ENCODE measurements at places on chromosomes 1 and 21. TPM values are rescaled to one million over a fixed set of nuclear protein-coding genes. Genes with fewer than 3 reads are reported as not detected.

TGFB2 gene
- total RNA-seq = not detected

NTMT2 gene
- total RNA-seq = not detected

FMN2 gene
- 3.3 TPM for total RNA-seq

PLA2G5 gene
- total RNA-seq = 7.0 TPM

OPRD1 gene
- total RNA-seq = not detected

CNR2 gene
- 0.18 TPM for total RNA-seq

FCRL2 gene
- 0.73 TPM for total RNA-seq

OR6N1 gene
- total RNA-seq = not detected

SLFNL1 gene
- 10.5 TPM for total RNA-seq

ELF3 gene
- total RNA-seq = 174 TPM

PRR9 gene
- not detected for total RNA-seq

- no peaks in the 10 kb centered on the region for H3K36me3 ChIP-seq
- H3K4me1 ChIP-seq = no peaks in the 10 kb centered on the region
- H3K27ac ChIP-seq = no peak overlapping the region
- H3K27me3 ChIP-seq = no peaks in the 10 kb centered on the region
- no peak for DNase-seq
Measured at GRCh38 chr1:40851643-40852042, 10.5 kb downstream of the CITED4 start.

DNA sequence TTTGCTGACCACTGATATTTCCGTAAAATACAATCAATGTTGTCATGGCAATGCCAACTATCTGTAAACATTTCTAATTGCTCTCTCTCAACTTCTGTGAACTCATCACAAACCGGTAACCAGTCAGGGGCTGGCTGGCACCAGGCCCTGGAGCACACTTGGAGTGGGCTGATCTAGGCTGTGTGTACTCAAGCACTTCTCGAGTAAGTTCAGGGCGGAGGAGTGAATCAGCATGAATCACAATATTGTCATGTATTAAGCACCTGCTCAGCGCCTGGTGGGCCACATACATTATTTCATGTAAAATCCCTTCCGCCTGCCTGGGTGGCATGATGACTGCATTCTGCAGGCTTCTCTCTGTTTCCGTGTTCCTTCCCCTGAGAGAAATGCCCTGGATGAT, 212.4 kb downstream of the FOXD2 start:
- no peak overlapping the region for H3K4me3 ChIP-seq
- no peak overlapping the region for H3K27ac ChIP-seq
- no peaks in the 10 kb centered on the region for H3K36me3 ChIP-seq
- H3K27me3 ChIP-seq = no peaks in the 10 kb centered on the region
- no peaks in the 10 kb centered on the region for H3K4me1 ChIP-seq

DNA sequence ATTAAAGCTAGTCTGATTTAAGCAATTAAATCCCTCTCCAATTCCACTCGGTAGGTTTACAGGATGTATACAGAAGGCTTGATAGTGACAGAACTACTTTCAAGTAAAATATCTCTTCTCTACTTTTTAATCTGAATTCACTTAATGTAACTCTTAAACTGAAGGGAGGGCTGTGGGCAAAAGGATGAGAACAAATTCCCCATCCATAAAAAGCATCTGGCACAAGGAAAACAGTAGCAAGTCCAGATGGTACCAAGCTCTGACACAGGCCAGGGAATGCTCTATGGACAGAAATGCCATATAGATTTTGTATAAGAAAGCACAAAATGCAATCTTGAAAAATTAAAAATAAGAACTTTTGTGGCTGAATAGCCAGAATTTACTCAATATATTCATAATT, 53.1 kb upstream of the USH2A start:
- no peaks in the 10 kb centered on the region for H3K36me3 ChIP-seq
- H3K27me3 ChIP-seq = no peaks in the 10 kb centered on the region
- H3K4me3 ChIP-seq = no peak overlapping the region
- DNase-seq = no peak

DNA sequence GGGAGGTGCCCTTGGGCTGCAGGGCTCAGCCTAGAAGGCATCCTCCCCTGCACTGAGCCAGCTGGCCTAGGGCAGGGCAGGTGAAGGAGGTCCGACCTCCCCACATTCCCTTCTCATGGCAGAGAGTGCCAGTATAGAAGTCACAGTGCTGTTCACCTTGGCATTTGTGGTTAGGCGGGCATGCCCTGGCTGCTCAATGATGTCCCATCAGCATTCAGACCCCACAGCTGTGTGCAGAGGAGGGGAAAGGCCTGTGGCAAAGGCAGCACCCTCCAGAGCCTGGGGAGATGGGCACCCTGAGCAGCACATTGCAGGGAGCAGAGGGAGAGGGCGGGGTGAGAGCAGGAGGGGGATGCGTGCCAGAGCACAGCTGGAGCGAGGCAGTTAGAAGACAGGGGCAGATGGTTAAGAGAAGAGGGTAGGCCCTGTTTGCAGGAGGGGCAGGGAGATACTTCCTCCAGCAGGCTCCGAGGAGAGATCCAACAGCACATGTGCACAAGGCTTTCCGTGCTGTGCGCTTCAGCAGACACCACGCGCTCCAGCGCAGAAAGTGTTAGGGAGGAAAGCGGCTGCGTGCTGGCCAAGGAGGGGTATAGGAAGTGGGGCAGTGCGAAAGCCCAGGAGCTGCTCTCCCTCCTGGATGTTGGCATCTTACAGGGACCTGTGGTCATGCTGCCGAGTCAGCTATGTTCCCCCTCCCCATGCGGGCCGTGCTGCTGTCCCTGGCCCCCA, 43.7 kb upstream of the COL6A1 start:
- no peaks in the 10 kb centered on the region for H3K4me1 ChIP-seq
- H3K36me3 ChIP-seq = no peaks in the 10 kb centered on the region
- H3K27me3 ChIP-seq = no peaks in the 10 kb centered on the region
- H3K27ac ChIP-seq = no peak overlapping the region
- no peak for DNase-seq
- no peak overlapping the region for H3K4me3 ChIP-seq

DNA sequence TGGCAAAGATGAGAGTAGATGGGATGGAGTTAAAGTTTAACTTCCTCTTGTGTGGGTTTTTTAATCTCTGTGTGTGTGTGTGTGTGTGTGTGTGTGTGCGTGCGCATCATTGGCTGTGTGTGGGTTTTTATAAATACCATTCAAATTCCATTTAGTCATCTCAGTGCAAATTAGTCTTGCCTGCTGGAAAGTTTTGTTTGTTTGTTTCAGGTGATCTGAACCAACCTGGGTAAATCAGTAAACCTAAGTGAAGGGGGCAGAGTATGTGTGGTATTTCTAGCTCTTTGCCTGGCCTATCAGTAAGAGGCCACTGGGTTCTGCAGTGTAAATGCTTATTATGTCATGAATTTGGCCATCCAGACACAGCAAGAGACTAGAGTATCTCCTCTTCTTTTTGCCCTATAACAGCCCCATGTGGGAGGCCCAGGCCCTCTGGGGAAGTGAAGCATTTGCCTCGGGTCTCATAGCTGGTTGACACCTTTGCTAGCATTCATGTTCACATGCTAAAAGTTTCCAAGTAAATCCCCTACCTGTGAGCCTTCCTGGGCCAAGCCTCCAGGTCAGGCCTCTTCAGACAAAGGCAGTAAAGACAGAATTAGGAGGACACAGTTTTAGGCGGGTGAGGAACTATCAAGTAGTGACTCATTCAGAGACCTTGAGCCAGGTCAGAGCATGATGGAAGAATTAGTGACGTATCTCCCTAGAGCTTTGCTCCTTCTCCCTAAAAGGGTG, 14.7 kb downstream of the INTS3 start:
- H3K4me3 ChIP-seq = no peak overlapping the region
- peaks cover 85% of the 10 kb centered on the region for H3K36me3 ChIP-seq
- DNase-seq = peak; percentile 65
- no peaks in the 10 kb centered on the region for H3K27me3 ChIP-seq
- no peaks in the 10 kb centered on the region for H3K4me1 ChIP-seq
- H3K27ac ChIP-seq = peak overlapping the region; percentile 26

- no peaks in the 10 kb centered on the region for H3K27me3 ChIP-seq
- H3K36me3 ChIP-seq = peaks cover 5% of the 10 kb centered on the region
- no peak for DNase-seq
- peaks cover 43% of the 10 kb centered on the region for H3K4me1 ChIP-seq
- no peak overlapping the region for H3K27ac ChIP-seq
Measured at GRCh38 chr21:46322351-46323226, 1.1 kb downstream of the C21orf58 start.

DNA sequence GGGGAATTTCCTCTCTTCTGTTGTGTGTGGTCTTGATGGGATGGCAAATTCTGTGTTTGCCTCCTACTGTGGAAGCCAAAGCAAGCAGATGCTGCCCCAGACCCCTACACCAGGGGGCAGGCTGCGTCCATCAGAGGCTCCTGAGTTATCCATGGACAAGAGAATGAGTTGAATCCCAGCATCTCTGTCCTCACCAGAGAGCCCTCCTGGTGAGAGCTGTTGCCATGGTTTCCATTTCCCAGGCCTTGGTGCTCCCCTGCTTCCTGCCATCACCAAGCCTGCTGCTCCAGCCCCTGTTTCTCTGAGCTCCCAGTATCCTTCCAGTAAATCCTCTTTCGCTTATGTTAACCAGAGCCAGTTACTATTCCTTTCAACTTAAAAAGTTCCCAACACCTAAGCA, 20.4 kb upstream of the GNG12 start:
- no peak overlapping the region for H3K4me3 ChIP-seq
- no peaks in the 10 kb centered on the region for H3K36me3 ChIP-seq
- H3K27me3 ChIP-seq = no peaks in the 10 kb centered on the region
- H3K4me1 ChIP-seq = no peaks in the 10 kb centered on the region
- H3K27ac ChIP-seq = no peak overlapping the region
- peak; percentile 51 for DNase-seq

- no peaks in the 10 kb centered on the region for H3K36me3 ChIP-seq
- no peak for DNase-seq
- no peak overlapping the region for H3K27ac ChIP-seq
- H3K27me3 ChIP-seq = no peaks in the 10 kb centered on the region
- H3K4me1 ChIP-seq = no peaks in the 10 kb centered on the region
Measured at GRCh38 chr1:205965036-205965884, 22.0 kb upstream of the SLC26A9 start.

DNA sequence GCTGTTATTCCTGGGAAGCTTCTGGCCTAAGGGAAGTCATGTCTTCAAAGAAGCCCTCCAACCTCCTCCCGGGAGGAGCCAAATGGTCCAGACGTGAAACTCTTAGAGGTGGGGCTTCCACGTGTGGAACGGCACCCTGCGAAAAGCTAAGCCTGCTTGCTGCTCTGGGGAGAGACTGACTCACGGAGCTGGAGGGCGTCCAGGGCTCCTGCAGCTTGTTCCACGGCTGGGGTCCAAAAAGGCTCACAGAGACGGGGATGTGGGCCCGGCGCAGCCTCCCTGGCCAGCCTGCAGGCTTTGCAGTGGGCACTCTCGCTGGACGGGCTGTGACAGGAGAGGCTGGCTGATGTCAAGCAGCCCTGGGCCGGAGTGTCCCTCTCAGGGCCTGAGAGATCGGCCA, 105.1 kb downstream of the COLGALT2 start:
- H3K4me1 ChIP-seq = peaks cover 4% of the 10 kb centered on the region
- DNase-seq = peak; percentile 31
- peak overlapping the region; percentile 52 for H3K27ac ChIP-seq
- H3K36me3 ChIP-seq = peaks cover 13% of the 10 kb centered on the region
- H3K27me3 ChIP-seq = no peaks in the 10 kb centered on the region
- H3K4me3 ChIP-seq = no peak overlapping the region

DNA sequence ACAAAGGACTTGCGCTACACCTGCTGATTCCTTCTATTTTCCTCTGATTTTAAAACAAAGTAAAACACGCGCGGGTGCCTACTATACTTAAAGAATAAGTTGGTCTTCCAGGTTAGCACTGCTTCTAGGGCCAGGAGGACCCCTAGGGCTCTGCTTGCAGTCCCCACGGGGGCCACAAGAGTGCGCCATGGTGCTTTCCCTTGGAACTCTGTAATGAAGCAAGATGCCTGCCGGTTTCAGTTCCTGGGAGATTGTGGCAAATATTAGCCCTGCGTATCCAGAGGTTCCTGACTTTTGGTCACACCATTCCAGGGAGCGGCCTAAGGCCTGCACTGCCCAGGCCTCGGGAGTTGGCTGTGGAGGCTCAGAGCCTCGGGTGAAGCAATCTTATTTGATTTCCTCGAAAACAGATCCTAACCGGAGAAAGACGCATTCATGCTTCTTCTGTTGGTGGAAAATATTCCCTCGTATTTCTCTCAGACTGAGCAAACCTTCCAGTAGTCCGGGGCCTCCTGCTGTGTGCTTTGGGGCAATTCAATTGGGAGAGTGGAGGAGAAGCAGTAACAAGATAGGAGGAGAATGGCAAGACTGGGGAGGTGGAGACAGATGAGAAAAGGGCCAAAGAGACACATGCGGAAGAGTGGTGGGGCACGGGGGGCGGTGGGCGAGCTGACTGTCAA, 25.3 kb downstream of the ADAM30 start:
- no peak overlapping the region for H3K27ac ChIP-seq
- no peaks in the 10 kb centered on the region for H3K27me3 ChIP-seq
- peak; percentile 88 for DNase-seq
- H3K36me3 ChIP-seq = no peaks in the 10 kb centered on the region
- H3K4me1 ChIP-seq = no peaks in the 10 kb centered on the region

GRCh38 chr1:226436472-226436854, 28.6 kb upstream of the PARP1 start:
- no peaks in the 10 kb centered on the region for H3K27me3 ChIP-seq
- H3K4me1 ChIP-seq = no peaks in the 10 kb centered on the region
- no peak overlapping the region for H3K27ac ChIP-seq
- H3K36me3 ChIP-seq = no peaks in the 10 kb centered on the region

- H3K36me3 ChIP-seq = no peaks in the 10 kb centered on the region
- no peak for DNase-seq
- H3K4me3 ChIP-seq = no peak overlapping the region
- no peaks in the 10 kb centered on the region for H3K4me1 ChIP-seq
Measured at GRCh38 chr21:31351438-31351837, 7.4 kb upstream of the TIAM1 start.

DNA sequence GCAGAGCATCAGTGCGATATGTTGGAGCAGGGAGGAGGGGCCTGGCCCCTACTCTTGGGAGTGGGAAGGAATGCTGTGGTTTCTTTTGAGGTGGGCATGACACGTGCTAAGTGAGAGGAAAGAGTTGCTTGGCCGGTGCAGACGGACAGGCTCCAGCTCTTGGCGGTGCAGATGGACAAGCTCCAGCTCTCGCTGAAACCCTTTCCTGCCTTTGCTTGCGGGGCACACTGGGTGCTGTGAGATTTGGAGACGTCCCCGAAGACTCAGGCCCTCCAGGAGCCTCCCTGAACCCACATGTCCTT, 15.9 kb downstream of the PDXK start:
- H3K4me3 ChIP-seq = no peak overlapping the region
- DNase-seq = peak; percentile 47
- H3K36me3 ChIP-seq = peaks cover 51% of the 10 kb centered on the region
- H3K4me1 ChIP-seq = peaks cover 62% of the 10 kb centered on the region

- H3K36me3 ChIP-seq = peaks cover 65% of the 10 kb centered on the region
- peaks cover 13% of the 10 kb centered on the region for H3K4me1 ChIP-seq
- no peaks in the 10 kb centered on the region for H3K27me3 ChIP-seq
- no peak for DNase-seq
- H3K4me3 ChIP-seq = no peak overlapping the region
Measured at GRCh38 chr1:39283858-39284257, 79.4 kb downstream of the MACF1 start.
